ENCODE measurements at places on chromosomes 3 and 15.

DNA sequence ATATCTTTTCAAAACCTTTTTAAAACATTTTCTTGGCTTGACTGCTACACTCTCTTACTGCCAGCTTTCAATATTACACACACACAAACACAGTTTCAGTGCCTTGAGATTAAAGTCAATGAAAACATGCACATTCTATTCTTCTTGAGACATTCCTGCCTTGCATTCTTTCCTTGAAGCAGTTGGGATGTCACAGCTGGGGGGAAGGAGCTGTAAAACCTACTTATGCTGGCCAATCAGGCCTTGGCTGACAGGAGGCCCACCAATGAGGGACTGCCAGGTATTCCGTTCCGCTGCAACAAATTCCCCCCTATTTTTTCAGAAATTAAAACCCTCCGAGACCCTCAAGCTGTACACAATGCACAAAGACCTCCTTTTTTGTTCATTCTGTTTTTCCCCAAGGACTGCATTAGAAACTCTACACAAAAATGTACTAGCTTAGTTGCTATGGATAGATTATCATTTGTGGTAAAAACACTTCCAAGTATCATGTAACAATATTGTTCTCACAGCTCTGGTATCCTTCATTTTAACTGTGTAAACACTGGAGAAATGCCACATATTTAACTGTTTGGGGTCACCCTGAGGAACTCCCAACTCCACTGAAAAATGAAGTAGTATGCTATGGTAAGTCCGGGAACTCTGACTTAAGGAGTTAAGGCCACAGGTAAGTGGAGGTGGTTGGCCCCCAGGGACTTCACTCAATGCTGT lies 18.5 kb downstream of the FSTL1 start:
- DNase-seq: no peak

DNA sequence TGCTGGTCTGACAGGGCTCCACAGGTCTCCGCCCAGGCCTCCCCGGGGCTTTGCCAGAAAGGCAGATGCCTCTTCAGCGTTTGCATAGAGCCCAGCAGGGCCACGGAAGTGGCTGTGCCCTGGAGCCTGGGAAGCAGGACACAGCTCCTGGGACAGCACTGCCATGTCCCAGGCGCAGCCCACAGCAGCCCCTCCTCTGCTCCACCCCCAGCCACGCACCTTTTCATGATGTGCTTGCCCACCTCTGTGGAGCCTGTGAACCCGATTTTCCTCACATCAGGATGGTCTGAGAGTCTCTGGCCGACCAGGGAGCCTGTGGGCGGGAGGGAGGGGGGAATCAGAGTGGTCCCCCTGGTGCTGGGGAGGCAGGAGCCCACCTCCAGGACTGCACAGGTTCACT lies 33.9 kb upstream of the SLC41A3 start:
- DNase-seq: no peak

GRCh38 chr15:58528188-58528870 lies 96.5 kb downstream of the LIPC start:
- DNase-seq: no peak

- peak; percentile 39 for DNase-seq
Observed at GRCh38 chr15:62344806-62345539, 179.9 kb upstream of the C2CD4B start.

DNA sequence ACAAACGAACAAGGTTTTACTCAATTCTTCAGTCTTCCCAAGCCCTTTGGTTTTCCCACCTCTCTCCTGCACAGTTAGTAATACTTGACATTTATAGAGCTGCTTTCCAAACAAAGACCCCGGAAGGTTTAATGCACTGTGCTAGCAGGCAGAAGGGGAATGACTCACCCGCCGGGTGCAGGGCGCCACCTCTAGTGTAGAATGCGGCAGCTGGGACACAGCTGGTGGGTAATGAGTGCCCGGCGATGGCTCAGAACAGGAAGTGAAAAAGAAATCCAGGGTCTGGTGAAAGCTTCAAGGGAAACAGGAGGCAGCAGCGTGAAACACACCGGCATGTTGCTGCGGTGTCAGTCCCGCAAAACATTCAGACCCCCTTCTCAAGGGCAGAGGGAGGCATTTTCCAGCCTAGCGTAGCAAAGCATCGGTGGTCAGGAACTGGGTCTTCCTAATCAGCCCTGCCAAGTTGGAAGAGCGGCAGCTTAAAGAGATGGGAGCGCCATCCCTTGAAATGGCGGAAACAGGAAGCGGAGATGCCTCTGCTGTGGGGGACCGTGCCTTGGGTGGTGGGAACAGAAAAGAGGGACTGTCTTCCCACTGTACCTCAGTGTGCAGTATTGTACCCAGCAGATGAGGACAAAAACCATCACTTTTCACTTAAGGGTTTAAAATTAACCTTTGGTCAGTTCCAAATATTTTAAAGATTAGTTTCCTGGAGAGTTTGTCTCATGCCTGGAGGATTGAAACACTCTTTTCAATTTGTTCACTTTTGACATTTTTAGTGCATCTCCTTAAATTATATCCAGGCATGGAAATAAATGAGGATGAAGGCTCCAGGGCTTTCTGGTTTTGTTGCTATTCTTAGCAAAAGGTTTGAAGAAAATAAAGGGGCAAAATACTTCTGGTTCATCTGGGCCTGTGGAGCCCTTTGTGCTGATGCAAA lies 160.7 kb upstream of the MCTP2 start:
- DNase-seq: no peak

DNA sequence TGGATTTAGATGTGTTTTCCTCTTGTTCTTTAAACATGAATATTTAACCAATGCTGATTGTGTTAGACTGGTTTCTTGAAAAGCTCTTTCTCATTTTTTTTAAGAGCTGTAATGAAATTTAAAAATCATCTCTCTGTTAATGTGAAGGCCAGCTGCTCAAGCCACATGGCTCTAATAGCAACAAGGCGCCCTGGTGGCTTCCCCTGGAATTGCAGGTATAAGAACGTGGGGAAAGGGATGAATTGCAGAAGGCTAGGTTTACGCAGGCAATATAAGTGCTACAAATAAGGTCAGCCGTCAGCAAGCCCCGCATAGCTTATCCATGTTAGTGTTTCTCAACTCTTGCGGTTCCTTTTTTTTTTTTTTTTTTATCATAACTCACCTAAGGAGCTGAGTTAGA lies 108.5 kb downstream of the SAMMSON start:
- no peak for DNase-seq

Data from stimulated activated CD4-positive, alpha-beta T cell treated with anti-CD3 and anti-CD28 coated beads, Interleukin-4, amount 100 ng/mL, for 4 hours (primary cell).